ENCODE measurements at places on chromosomes 16 and 17.

- no peak for DNase-seq
Measured at GRCh38 chr17:71713846-71714245, 407.0 kb upstream of the SOX9 start.

DNA sequence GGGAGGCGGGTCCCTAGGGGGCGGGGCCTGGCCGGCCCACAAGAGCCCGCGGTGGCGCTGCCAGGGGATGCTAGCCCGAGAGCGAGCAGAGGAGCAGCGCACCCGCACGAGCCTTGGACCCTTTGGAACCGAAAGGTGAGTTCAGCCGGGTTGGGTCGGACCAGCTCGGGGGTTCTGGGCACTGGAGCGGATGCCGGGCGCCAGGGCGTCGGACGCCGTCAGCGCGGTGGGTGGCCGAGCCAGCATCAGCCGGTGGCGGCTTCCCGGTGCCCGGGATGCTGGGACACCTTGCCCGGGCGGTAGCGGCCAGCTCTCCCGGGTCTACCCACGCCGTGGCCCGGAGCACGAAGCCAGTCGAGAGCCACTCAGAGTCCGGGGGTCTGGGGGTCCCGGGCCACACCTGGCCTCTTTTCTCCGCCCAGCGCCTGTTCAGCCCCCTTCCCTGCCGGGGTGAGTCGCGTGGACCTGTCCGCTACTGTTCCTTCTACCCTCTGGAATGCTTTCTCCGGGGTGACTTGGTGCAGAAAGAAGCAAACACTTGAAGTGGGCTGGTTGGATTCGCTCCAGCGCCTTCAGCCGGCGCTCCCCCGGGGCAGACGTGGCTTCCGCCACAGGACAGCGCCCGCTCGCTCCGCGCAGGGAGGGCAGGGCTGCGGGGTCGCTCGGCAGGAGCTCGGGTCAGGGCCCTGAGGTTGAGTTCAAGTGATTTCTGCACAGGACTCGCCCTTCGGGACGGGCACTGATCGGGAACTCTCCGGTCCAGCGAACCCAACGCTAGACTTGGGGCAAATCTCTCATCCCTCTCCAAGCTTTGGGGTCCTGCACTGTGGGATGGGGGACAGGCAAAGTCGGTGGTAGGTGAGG, at the start of gene SCNN1G:
TSS of gene SCNN1G (plus strand) at position 67 of the 864 bp plus-strand sequence. CDS start 3,527 bp downstream, outside the sequence.
- no peak for DNase-seq

DNA sequence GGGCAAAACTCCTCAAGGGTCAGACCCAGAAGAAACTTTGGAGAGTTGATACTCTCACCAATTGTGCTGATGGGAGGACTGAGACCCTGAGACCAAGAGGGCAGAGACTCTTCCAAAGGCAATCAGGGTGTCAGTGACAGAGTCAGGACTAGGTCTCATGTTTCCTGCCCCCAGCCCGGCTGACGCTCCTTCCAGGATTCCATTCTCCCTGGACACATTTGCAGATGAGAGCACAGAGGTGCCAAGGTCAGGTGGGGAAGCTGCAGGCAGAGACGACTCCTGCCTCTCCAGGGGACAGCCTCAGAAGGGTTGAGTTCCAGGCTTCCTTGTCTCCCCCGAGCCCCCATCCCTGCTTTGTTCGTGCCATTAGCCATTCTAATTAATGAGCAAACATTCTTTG, 174.1 kb downstream of the WSCD1 start:
- DNase-seq = no peak

GRCh38 chr16:87818533-87819161, 50.7 kb downstream of the SLC7A5 start:
- no peak for DNase-seq

GRCh38 chr16:53864819-53865493, 161.0 kb downstream of the FTO start:
- DNase-seq = no peak

- DNase-seq = no peak
Measured at GRCh38 chr17:29155227-29155965, 24.8 kb downstream of the MYO18A start.

Measured in stimulated activated CD8-positive, alpha-beta memory T cell treated with anti-CD3 and anti-CD28 coated beads, Interleukin-7, amount 100 ng/mL, for 24 hours (primary cell).